ENCODE measurements at places on chromosomes 2 and 18.

DNA sequence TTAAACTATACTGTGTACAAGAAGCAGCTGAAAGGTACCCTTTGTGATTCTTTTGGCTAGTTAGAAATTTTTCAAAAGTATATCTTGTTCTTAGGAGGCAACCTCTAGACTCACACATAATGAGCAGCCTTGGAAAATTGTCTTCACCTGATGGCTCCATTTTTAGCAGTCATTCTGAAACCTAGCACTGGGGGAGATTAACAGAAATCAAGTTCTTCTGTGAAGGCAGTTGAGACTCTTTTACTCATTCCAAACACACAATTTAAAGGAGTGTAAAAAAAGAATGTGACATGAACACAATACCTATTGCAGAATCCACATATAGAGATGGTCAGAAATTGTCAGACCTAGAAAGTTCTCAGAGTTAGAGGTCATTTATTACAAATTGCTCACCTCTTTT is 197.7 kb downstream of the UBE2E3 start:
- DNase-seq = no peak

DNA sequence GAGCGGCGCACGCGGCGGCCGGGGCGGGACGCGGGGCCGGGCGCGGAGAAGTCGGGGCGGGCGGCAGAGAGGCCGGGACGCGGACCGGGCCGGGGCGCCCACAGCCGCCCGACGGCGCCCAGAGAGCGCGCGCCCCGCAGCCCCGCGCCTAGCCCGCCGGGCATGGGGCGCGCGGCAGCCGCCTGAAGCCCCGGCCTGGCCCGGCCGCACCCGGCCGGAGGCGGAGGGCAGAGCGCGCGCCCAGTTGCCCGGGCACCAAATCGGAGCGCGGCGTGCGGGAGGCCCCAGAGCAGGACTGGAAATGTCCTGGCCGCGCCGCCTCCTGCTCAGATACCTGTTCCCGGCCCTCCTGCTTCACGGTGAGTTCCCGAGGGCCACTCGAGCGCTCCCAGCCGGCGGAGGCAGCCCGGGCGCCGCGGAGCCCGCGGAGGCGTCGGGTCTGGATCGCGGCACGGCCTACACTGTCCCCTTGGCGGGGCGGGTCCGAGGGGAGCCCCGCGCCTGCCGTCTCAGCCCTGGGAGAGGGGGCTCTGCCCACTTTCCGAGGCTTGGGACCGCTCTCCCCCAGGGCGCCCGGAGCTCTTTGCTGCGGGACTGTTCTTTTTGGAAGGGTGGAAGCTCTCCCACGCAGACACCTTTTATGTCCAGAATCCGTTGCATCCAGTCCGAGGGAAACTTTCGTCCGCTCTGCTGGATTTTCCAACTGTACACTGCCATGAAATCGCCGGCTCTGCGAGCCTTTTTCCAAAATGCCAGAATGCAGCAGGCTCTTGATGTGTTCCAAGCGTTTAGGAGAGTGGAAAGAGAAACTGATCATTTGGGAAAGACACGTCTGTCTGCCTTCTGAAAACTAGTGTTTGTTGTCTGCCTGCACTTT is 484 bp downstream of the APCDD1 start:
- DNase-seq = no peak

GRCh38 chr2:121754851-121755236 is 607 bp upstream of the TSN start:
- no peak for DNase-seq

DNA sequence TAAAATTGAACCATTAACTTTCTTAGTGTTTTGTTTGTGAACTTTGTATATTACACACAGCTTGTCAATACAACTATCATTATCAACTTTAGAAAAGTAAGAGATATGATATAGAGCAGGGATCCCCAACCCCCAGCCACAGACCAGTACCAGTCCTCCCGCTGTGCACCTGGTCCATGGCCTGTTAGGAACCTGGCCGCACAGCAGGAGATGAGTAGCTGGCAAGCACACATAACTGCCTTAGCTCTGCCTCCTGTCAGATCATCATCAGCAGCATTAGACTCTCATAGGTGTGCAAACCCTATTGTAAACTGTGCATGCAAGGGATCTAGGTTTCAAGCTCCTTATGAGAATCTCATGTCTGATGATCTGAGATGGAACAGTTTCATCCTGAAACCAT is 491.0 kb upstream of the NXPH2 start:
- DNase-seq = no peak

GRCh38 chr18:47873625-47874024 is 56.8 kb downstream of the SMAD2 start:
- DNase-seq = no peak

DNA sequence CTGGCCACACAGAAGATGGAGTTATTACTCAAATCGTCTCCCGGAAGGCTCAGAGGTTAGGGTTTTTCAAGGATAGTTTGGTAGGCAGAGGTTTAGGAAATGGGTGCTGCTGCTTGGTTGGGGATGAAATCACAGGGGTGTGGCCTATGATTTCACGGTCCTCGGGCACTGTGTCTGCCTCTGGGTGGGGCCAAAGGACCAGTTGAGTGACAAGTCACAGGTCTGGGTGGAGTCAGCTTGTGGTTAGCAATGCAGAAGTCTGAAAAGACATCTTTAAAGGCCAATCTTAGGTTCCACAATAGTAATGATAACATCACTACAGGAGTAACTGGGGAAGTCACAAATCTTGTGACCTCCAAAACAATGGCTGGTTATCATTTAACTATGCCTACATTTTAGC is 387.8 kb downstream of the ZNF521 start:
- DNase-seq = no peak

DNA sequence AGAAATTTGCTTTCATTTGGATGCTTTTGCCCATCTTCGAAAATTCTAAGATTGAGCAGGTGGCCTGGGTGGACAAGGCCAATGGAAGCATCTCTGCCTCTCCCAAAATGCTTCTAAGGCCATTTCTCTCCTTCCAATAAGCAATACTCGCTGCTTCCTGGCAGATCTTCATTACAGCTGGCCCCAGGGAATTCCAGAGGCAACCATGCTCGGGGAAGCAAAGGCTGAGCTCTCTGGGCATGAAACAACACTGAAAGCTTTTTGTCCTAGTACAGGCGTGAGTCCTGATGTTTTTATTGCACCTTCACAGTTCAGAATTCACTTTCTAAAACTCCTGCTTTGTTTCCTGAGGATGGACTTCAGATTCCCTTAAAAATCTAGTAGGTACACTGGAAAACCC is 11.8 kb upstream of the NEDD4L start:
- no peak for DNase-seq

DNA sequence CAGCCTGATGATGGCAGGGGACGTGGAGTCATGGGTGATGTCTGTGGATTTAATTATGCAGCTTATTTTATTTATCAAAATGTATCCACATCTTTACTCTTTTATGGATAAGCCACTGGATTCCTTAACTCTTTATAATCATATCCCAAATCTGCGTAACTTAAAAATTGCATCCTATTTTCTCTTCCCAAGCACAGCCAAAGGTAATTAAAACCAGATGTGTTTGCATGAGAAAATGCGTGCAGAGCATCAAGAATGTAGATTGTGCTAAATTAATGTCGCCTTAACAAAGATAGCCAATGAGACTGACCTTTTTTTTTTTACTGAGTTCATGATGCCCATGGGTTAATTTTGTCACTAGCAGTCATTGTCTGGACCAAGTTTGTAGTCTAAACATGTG is 10.0 kb downstream of the SH3RF3 start:
- no peak for DNase-seq

DNA sequence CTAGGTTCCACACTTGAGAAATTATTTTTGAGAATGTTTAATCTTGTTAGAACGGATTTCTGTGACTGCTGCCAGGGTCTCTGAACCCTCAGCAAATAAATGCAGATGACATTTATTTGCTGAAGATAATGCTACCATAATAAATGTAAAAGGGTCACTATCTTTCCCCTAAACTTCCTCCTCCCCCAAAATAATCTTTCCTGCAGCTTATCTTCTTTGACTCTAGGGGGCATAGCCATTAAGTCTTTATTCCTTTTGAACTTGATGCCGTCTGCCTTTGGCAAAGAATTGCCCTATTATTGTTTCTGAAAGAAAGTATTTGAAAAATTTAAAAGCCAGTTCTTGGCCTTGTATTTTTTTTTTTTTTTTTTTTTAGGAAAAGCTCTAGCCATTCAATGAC is 63.6 kb upstream of the ACSL3 start:
- no peak for DNase-seq

DNA sequence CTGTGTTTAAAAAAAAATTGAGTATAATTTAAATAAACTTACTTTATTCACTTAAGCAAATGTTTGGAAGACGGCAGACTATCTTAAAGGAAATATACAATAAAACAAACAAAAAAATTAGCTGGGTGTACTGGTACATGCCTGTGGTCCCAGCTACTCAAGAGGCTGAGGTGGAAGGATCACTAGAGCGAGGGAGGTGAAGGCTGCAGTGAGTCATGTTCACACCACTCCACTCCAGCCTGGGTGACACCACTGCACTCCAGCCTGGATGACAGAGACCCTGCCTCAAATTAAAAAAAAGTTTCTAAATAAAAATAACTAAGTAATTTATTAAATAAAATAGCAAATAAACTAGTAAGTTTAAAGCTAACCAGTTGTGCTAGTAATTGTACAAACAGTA is 7.5 kb downstream of the PUM2 start:
- no peak for DNase-seq

DNA sequence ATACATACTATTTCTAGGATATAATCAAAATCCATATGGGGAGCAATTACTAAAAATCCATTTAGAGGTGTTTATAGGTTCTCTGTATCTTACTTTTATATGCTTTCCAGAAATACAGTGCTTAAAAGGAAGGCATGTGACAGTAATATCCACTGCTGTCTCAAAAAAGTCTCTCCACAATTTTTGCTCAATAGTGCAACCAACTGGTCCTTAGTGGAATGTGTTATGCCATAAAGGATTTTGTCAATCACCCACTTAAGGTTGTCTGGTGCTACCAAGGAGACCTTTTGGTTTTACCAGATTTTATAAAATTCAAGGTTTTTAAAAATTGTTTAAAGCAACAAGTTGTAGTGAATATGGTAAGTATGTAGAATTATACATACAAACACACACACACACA is 328.5 kb upstream of the DSEL start:
- no peak for DNase-seq

DNA sequence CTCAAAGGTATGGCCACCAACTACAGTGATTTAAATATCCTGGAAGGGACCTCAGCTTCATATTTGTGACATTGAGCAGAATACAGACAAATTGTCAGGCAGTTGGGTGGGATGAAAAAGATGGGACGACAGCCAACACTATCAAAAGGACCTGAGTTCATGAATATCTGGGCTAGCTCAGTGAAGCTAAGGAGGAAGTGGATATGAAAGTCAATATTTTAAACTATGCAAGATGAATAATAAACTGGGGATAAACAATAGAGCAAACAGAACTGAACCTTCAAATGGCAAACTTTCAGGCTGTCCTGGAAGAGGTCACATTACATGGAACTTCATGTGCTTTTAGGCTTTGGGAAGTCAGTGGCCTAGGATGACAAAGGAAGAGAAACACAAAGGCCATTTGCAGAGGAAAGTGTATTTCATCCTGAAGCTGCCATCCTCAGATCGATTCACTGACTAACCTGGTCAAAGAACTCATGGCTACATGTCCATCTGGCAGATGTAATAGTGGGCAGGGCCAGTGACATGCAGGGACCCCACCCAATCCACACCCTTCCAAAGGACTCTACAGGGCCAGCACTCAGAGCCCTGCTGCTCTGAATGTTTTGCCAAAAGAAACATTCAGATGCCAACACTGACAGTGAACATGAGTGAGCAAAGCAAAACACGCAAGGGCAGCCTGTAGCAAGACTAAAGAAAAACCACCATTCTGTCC is 175.7 kb downstream of the ETAA1 start:
- DNase-seq = no peak

DNA sequence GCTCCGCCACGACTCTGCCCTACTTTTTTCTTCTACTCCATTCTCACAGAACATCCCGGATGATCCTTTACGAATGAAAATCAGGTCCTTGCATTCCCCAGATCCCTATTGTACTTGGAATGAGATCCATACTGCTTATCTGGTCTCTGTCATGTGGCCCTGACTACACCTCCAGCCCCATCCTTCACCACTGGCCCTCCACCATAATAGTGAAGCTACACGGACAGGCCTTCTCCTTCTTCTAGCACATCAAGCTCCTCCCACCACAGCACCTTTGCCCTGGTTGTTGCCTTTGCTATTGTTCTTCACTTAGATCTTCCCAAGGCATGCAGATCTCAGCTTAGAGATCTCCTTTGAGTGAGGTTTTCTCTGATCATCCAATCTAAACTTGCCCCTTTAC is 20.1 kb upstream of the RMDN2 start:
- no peak for DNase-seq

DNA sequence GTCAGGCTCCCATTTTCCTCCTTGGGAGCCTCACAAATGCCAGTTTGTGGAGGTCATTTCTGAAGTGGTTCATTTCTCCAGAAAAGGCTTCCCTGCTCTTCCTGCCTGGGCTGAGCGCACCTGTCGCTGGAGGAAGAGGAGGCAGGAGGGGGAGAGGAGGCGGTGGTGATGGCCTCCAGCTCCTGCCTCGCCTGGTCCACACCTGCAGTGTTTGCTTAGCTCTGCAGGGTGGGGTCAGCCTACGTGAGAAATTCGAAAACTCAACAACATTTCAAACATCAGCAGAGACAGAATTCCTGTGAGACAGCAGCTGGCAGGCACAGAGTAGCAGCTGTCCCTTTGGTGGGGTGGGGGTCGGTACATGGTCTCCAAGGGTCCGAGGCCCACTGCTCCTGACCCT is 7.9 kb downstream of the IMPA2 start:
- DNase-seq = no peak

- no peak for DNase-seq
These were observed 6.0 kb downstream of the GPC1 start for GRCh38 chr2:240441326-240441992.

DNA sequence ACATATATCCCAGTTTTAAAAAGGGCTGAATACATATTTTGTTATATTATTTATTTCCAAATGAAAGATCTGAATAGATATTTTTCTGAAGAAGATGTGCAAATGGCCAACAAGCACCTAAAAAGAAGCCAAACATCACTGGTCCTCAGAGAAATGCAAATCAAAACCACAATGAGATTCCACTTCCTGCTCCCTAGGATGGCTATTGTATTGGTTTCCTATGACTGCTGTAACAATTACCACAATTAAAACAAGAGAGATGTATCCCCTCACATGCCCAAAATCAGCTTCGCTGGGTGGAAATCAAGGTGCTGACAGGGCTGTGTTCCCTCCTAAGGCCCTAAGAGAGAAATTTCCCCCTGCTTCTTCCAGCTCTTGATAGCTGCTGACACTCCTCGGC is 23.2 kb downstream of the ABCB11 start:
- DNase-seq = no peak

Data from C1 segment of cervical spinal cord (tissue), 14 donors.